SHP77 treated with DMSO at 0.1 percent for 48 hours (cell line): ENCODE measurements at places on chromosomes 2 and 18.

DNA sequence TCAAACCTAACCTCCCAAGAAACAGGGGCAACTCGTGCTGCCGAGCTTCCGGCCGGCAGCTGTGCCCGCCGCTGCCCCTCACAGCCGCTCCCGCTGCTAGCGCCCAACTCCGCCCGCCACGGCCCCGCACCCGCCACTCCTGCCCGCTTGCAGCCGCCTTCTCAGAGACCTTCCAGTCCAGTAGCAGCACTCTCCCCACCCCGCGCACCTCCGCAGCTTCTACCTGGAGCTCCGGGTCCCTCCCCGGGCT lies 722 bp upstream of the C2orf15 start:
- no peak for DNase-seq

DNA sequence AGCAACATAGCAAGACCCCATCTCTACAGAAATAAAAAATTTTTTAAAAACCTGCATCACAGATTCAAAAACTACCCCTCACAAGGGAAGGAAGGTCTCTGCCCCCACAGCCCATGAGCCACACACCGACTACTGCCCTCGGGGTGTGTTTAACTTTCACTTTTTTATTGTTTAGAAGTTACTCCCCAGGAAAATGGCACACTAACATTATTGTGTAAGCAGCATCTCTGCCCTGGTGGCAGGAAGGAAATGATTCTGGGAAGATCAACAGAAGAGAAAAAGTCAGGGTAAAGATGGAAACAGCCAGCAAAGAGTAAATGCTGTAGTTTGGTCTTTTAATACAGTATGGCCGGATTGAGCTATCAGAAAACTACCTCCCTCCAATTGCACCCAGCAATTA lies 21.9 kb downstream of the TRABD2A start:
- no peak for DNase-seq

DNA sequence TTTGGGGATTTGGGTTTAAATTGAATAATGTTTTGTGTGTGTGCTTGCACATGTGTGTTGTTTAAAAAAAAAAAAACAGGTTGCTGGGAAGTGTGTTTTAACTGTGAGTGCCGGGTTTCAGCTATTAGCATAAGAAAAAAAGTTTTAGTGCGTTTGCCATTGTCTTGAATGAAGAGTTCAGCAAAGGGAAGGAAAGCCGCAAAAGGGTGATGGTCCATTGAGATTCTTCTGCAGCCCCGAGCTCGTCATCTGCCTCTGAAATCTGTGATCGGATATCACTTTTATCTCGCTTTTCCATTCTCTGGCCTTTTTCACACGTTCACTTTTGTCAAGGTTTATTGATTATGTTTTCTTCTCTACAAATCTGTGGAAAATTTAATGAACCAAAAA lies 4.7 kb downstream of the GLI2 start:
- DNase-seq: no peak

DNA sequence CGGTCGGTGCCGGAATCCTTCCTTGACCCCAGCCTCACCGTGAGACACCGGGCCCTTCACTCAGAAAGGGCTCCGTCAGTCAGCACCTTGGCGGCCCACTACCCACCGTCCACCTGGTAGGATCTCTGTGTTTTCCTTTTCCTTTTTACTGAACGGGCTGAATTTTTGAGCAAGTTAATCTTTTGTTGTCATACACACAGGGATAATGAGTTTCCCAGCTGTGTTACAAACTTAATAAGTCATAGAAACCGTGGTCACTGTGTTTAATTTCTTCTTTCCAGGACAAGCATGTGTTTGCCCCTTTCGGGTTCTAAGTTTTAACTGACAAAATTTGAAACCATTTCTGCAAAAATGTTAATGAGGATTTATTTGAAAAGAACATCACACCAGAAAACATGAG lies 39.0 kb upstream of the TPO start:
- DNase-seq: no peak

DNA sequence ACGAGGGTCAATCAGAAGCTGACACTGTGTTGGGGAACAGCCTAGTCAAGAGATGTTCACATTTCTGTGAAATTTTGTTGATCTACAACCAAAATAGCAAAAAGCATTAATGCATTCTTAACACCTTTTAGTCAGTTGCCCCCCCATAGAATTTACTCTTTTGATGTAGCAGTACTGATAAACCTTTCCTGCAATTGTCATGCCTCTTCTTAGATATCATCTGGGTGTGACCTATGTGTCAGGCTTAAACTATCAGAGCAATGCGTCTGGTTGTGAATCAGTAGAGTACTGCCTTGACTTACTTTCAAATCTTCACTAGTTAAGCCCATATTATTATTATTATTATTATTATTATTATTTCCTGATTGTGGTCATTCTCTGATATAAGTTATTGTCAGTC lies 61.9 kb downstream of the GREB1L start:
- no peak for DNase-seq

- no peak for DNase-seq
Observed at GRCh38 chr18:57122936-57123510, 23.9 kb upstream of the BOD1L2 start.

DNA sequence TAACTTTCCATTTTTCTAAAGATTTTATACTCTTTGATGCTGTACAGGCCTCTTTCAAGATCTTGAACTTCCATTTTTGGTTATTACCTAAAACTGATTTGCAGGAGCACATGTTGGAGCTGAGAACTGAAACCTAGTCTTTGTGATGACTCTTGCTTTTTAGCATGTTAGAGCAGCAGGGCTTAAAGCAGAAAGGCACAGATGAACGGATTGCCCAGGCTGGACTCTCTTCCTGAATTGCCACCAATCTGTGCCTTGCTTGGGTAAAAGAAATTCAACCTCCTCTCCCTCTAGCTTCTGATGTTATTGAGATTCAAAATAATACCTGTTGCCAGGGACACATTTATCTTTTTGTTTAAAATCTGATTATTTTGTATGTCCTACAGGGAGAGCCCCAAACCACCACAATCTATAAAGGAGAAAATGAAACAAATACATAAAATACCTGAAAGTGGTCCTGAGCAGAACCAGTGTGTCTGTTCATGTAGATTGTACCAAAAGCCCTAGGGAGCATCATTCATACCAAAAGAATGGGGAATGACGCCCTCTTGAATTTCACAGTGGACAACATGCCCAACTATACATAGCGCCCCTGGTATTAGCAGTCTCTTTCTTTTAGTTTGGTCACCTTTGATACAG lies 277.0 kb upstream of the MAP2 start:
- no peak for DNase-seq

- DNase-seq: no peak
Observed at GRCh38 chr18:61597316-61597715, 264.1 kb downstream of the CDH20 start.

- no peak for DNase-seq
Observed at GRCh38 chr18:63083020-63083531, 236.5 kb downstream of the BCL2 start.

GRCh38 chr2:121875585-121876185 lies 120.2 kb downstream of the TSN start:
- no peak for DNase-seq

- no peak for DNase-seq
Observed at GRCh38 chr18:40985436-40985835, 969.6 kb upstream of the PIK3C3 start.

DNA sequence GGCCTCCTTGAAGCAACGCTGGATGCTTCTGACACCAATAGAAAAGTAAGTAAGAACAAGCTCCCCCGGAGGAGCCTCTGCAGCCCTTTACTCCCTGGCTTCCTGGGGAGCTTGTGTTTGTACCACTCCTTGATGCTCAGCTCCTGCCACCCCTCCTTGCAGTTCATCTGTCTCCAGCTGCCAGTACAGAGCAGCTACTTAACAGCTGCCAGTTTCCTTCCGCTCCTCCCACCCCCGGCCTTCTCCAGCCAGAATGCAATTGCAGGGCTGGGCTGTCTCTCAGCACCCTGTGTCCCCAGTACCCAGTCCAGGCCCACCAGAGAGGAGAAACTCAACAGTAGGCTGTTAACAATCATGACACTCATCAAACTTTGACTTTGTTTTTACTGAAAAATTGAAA lies 109.4 kb downstream of the AOX1 start:
- DNase-seq: no peak

DNA sequence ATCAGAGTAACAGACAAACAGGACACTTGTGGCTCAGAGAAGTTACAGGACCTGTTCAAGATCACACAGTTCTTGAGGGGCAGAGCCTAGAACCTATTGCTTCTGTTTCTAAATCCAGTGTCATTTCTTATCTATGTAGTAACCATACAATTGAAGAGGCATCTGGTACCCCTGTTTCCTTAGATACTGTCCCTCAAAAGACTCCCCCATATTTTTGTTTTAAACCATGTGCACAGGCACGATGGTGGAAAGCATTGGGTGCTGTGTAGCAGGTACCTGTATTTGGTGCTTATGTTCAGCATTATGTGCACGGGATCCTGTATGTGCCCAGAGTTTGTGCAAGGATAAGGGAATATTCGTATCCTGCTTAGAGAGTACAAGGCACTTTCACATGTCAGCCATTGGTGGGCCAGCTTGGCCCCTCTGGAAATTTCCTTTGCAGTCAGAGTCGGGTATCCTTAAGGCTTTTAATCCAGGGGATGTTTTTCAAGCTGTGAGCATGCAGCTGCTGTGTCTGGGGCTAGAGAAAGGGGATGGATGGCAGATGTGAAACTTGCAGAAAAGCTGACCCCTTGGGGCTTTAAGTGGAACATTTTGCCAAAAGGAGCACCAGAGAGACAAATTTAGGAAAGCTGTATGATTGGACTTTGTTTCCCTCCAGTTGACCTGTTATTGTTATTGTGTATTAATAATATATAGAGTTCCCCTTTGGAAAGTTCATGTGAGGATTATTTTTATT lies 2.1 kb downstream of the LBH start:
- DNase-seq: no peak

- DNase-seq: no peak
Observed at GRCh38 chr18:79851950-79852349, 54.2 kb downstream of the KCNG2 start.

DNA sequence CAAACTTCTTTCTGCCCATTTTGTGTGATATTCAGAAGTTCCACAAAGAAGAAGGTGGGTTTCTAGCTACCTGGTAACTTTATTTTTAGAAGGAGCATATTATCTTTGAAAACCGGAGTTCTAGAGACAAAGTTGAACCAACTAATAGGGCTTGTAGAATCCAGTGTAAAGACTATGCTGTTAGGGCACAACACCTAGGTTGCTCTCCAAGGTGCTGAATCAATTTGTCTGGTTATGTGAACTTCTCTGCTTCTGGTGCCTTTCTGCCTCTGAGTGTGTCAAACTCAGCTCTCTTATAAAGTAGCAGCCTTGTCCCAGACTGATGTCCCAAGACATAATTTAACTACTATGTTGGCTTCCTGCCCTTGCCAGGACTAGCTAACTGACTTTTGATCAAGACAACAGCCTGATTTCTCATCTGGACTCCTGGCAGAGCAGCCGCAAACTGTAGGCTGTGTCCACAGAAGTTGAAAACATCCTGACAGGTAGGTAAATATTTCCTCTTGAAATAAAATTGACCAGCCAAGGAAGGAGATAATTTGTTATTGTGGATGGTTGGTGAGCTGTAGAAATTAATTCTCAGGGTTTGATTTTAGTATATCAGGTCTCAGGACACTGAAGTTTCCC lies 119.4 kb downstream of the CYRIA start:
- no peak for DNase-seq

DNA sequence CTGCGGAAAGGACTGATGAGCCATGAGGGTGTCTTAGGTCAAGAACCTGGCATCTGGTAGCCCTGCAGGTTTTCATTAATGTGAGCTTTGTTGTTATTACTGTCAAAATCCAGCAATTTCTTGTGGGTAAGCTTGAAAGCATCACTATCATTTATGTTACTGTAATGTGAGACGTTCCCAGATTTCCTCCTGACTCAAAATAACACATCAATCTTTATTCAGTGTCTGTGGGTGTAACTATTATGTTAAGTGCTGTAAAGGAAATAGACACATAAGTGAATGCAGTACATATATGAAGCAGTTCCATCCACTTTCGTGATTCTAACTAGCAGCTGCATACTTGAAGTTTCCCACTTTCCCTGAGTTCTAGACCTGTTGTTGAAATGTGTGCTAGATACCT lies 89.8 kb downstream of the FHOD3 start:
- no peak for DNase-seq
